ENCODE measurements at places on chromosomes 3 and 15. TPM values are rescaled to one million over a fixed set of nuclear protein-coding genes. Genes with fewer than 3 reads are reported as not detected.

DNA sequence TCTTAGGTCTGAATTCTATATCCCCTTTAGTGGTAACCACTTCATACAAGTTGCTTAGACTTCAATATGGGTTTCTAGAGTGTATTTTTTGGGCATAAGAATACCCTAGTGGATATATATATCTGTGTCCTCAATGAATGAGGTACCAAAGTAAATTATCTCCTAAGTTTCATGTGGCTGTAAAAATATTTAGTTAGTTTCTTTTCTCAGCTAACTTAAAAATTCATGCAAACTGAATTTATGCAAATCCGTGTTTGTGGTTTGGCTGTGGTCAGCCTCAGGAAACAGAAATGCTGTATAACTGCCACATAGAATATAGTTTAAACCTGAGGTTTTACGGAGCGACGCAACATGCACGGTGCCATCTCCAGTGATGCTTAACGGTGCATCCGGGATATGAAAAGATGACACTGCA lies 80.3 kb downstream of the PEX5L start:
- H3K36me3 ChIP-seq = no peaks in the 10 kb centered on the region
- H3K27me3 ChIP-seq = peaks cover 6% of the 10 kb centered on the region
- peaks cover 20% of the 10 kb centered on the region for H3K4me1 ChIP-seq

DNA sequence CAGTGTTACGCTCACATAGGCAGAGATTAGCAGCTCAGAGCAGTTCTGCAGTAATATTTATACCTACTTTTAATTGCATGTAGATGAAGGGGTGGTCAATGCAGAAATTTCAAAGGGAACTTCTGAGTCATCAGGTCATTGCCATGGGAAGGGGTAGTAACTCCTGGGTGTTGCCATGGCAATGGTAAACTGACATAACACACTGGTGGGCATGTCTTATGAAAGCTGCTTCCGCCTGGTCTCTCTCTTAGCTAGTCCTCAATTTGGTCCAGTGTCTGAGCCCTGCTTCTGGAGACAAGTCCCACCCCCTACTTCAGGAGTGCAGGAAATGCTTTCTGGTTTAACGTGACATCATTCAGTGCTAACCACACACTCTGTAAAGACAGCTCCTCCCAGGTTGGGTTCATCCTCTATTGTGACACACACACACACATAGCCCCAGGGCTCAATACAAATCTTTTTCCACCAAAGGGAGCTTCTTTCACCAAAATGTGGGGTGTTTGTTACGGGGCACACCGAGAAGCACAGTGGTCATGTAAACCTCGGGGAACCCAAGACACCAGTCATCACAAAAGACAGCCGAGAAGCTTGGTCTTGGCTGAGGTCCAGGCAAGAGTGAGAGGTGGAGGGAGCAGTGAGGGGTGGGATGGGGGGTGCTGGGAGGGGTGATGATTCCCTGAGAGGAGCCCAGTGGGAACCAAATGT lies 74.5 kb downstream of the TLE3 start:
- H3K36me3 ChIP-seq = peaks cover 13% of the 10 kb centered on the region
- H3K4me3 ChIP-seq = no peak overlapping the region
- H3K4me1 ChIP-seq = no peaks in the 10 kb centered on the region
- no peak for DNase-seq
- no peak overlapping the region for H3K27ac ChIP-seq

GRCh38 chr15:83858820-83859505 lies 205.0 kb downstream of the ADAMTSL3 start:
- no peak overlapping the region for H3K4me3 ChIP-seq
- peaks cover 4% of the 10 kb centered on the region for H3K36me3 ChIP-seq
- no peaks in the 10 kb centered on the region for H3K4me1 ChIP-seq
- H3K27me3 ChIP-seq = peaks cover 2% of the 10 kb centered on the region
- no peak for DNase-seq

- peaks cover 11% of the 10 kb centered on the region for H3K27me3 ChIP-seq
- H3K27ac ChIP-seq = peak overlapping the region; percentile 95
- peaks cover 17% of the 10 kb centered on the region for H3K4me1 ChIP-seq
- H3K4me3 ChIP-seq = peak overlapping the region; percentile 72
- DNase-seq = peak; percentile 64
- peaks cover 23% of the 10 kb centered on the region for H3K36me3 ChIP-seq
Measured at GRCh38 chr15:25624504-25625177, 185.8 kb upstream of the UBE3A start.

DNA sequence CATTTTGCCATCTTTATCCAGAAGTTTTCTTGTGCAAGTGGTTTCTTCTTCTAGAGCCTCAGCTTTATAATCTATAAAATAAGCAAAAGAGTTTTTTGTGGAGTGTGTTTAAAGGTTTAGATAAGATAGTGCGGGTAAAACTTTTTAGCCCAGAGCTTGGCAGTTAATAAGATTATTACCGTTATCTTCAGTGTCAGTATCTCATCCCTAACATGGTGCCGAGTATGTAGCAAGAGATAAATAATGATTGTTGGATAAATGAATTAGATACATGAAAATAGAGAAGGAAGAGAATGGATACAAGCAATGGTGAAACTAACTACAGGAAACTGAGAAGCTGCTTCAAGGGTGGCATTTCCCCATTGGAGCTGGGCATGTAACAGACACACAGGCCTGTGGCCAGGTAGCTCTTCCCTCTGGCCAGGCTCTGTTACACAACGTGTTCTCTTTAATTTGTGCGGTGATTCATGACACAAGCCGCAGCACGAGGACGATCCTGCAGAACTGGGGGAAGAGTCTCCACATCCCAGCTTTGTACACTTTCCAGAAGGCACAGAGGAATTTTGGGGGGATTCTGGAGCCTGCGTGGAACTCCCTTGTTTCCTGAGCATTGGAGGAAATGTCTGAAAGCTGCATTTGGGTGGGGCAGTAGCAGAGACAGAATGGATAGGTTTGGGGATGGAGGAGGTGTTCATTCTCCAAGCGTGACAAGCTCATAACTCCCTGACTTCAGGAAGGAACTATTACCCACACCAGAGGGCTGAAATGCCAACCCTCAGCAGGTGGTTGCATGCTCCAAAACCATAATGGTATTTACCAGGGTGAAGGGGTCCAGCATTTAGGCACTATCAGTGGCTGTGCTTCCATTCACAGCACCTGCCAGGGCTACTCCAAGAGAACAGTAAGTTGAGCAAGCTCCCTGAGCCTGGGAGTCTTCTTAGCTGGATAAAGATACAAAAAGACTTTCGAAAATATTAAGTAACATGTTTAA lies 14.2 kb upstream of the ST6GAL1 start:
- no peak overlapping the region for H3K4me3 ChIP-seq
- H3K4me1 ChIP-seq = peaks cover 4% of the 10 kb centered on the region
- DNase-seq = no peak
- H3K36me3 ChIP-seq = no peaks in the 10 kb centered on the region
- H3K27me3 ChIP-seq = peaks cover 2% of the 10 kb centered on the region

DNA sequence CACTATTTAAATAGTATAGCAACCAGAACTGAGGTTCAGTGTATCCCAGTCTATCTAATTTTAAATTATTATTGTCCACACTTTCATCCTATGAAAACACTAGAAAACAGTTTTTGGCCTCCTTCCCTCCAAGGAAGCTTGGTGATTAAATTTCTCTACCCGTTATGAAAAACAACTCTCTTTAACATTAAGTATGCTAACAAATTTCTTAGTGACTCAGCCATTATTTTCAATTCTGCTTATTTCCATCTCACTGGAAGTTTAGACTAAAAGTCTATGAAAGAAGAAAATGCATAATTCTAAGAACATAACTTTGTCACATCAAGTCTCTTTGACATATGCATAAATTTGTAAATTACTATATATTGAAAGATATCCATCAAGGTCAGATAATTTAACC lies 185.2 kb downstream of the NSUN3 start:
- H3K4me1 ChIP-seq = peaks cover 7% of the 10 kb centered on the region
- no peaks in the 10 kb centered on the region for H3K27me3 ChIP-seq
- no peak overlapping the region for H3K27ac ChIP-seq
- H3K4me3 ChIP-seq = no peak overlapping the region
- DNase-seq = no peak

GRCh38 chr3:49865198-49865784 lies 4.4 kb downstream of the CAMKV start:
- no peak for DNase-seq
- peak overlapping the region; percentile 100 for H3K27ac ChIP-seq
- peaks cover 7% of the 10 kb centered on the region for H3K27me3 ChIP-seq
- H3K4me3 ChIP-seq = peak overlapping the region; percentile 88
- H3K4me1 ChIP-seq = peaks cover 43% of the 10 kb centered on the region

GRCh38 chr3:29285471-29286071 lies 4.7 kb downstream of the RBMS3 start:
- H3K4me3 ChIP-seq = peak overlapping the region; percentile 64
- no peaks in the 10 kb centered on the region for H3K36me3 ChIP-seq
- peaks cover 29% of the 10 kb centered on the region for H3K4me1 ChIP-seq
- DNase-seq = no peak
- peaks cover 2% of the 10 kb centered on the region for H3K27me3 ChIP-seq
- no peak overlapping the region for H3K27ac ChIP-seq

Gene BOC
- 32.9 TPM for total RNA-seq

DNA sequence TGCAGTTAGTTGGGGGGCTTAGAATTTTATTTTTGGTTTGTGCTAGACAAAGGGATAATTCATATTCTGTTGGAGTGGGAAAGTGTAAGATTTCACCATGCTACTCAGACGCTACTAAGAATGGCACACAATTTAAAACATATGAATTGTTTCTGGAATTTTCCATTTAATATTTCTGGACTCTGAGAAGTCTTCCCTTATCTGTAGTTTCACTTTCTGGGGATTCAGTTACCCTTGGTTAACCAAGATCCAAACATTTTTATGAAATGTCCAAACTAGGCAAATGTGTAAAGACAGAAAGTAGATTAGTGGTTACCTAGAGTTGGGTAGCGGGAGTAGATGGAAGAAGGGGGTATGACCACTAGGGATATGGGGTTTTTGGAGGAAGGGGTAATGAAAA lies 53.1 kb downstream of the TCF12 start:
- DNase-seq = no peak
- H3K4me1 ChIP-seq = peaks cover 5% of the 10 kb centered on the region
- no peak overlapping the region for H3K27ac ChIP-seq
- H3K4me3 ChIP-seq = no peak overlapping the region
- no peaks in the 10 kb centered on the region for H3K27me3 ChIP-seq

Gene CHDH
- total RNA-seq = 0.61 TPM

DNA sequence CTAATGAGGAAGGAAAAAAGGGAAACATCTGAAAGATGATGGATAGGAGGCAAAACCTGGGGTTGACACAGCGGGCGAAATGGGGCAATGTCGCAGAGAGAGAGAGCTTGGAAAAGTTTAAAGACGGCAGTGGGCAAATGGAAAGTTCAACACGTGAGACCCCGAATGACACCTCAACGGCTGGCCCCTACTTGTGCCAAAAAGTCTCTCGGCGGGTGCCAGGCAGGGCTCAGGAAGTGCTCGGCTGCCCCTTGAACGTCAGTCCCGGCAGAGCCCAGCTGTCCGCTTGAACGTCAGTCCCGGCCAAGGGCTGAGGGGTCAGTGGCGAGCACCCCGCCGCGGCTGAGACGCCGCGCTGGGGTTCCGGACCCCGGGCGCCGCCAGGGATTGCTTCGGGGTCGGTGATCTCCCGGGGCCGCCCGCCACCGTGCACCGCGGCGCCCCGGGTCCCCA lies 658 bp downstream of the EOGT start:
- DNase-seq = peak; percentile 69
- H3K27ac ChIP-seq = peak overlapping the region; percentile 83

DNA sequence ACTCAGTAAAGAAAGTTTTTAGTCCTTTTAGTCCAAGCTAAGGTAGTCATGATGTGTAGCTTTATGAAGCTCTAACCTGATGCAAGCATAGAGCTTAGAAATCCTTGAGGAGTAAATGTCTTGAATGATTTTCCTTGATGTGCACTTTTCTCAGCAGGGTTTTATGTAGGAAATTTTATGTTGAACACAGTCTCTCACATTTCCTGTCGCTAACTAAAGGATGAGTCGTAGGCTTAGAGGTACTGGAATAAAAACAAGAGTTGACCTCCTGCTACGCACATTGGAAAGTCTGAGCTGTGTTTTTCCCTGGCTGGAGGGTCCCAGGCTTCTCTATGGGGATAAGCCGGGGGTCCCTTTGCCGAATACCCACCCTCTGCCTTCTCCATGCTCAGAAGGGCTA lies 34.7 kb upstream of the ZPLD1 start:
- no peaks in the 10 kb centered on the region for H3K27me3 ChIP-seq
- no peak overlapping the region for H3K4me3 ChIP-seq
- no peak overlapping the region for H3K27ac ChIP-seq
- H3K36me3 ChIP-seq = no peaks in the 10 kb centered on the region

Gene DPPA2
- total RNA-seq = 0.42 TPM

DNA sequence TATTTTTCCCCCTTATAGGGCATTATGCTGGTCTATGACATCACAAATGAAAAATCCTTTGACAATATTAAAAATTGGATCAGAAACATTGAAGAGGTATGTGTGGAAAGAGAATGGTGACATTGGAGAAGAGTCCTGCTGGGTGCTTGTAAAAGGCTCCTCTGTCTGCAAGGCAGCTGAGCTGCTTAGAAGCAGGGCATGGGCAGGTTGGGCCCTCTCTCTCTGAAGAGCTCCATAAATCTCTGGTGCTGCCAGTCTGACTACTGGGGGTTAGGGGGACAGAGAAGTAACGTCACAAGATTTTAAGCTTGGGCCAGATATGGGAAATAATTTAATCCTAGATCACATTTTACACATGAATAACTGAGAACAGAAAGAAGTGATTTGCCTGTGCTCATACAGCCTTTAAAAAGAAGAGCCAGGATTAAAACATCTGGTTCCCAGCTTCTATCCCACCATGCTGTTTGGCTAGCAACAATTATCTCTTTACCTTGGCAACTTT lies 21.9 kb upstream of the APH1B start:
- DNase-seq = no peak
- peaks cover 9% of the 10 kb centered on the region for H3K4me1 ChIP-seq
- peak overlapping the region; percentile 6 for H3K4me3 ChIP-seq
- H3K36me3 ChIP-seq = no peaks in the 10 kb centered on the region

DNA sequence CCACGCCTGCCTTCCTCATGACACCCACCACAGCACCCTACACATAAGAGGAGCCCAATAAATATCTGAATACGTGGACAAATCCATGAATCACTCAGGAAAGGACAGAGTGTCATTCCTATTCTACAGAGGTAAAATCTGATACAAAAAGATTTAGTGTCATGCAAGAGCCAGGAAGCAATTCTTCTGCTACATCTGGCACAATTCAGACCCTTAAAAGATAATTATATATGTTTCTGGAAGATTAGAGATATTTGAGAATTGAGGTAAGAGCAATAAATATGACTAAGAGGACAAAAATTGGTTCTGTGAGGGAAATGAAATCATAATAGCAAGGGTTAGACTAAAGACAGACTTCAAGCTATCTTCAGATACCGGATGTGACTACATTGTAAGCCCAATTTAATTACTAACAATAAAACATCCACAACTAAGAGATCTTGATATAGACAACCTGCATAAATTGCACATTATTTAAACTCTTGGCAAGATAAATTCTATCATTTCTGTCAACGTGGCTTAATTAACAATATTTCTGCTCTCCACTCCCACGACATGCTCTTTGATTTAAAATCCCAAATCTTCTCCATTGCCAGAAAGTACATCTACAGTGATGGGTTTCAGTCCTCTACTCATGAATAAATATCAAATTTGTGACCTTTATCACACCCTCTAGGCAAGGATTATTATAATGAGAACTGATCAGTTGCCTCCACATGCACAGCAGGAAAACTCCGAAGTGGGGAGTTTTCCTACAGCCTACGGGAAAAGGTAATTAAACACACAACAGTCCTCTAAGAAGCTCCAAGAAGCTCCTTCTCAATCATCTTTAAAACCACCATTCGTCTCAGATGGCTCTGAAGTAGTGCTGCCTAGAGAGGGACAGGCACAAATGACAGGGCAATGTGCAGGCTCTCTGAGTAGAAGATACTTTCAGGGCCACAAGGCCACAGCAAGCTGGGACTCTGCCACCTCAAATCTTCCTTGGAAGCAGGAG lies 32.6 kb downstream of the MB21D2 start:
- H3K27ac ChIP-seq = peak overlapping the region; percentile 3
- no peak for DNase-seq
- H3K4me1 ChIP-seq = peaks cover 26% of the 10 kb centered on the region
- H3K27me3 ChIP-seq = peaks cover 6% of the 10 kb centered on the region
